ENCODE measurements at places on chromosomes 16 and 17.

DNA sequence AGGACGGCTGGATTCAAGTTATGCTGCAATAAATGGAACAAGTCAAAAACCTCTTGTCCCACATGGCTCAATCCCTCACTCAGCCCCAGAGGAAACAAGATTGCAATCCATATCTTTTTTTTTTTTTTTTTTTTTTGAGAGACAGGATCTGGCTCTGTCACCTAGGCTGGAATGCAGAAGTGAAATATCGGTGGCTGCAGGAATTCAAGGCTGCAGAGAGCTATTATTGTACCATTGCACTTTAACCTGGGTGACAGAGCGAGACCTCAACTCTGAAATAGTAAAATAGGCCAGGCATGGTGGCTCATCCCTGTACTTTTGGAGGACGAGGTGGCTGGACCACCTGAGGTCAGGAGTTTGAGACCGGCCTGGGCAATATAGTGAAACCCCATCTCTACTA is 2.7 kb upstream of the PDE6G start:
- DNase-seq, result no peak

DNA sequence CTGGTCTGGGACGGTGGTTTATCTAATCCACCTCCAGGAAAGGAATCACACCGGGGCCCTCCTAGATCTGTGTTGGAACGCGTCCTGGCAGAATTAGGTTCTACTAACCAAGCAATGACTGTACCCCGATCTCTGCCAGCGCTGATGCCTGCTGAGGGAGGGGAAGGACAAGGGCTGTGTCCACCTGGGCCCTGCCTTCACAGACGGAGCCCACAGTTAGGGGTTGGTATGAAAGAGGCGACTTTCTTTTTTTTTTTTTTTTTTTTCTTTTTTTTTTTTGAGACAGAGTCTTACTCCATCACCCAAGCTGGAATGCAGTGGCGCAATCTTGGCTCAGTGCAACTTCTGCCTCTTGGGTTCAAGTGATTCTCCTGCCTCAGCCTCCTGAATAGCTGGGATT is 9.9 kb upstream of the KRT19 start:
- DNase-seq, result no peak

GRCh38 chr16:29154676-29155121 is 169.8 kb downstream of the LAT start:
- no peak for DNase-seq

- DNase-seq, result no peak
These were observed 9.5 kb downstream of the TBX21 start for GRCh38 chr17:47742319-47743181.

DNA sequence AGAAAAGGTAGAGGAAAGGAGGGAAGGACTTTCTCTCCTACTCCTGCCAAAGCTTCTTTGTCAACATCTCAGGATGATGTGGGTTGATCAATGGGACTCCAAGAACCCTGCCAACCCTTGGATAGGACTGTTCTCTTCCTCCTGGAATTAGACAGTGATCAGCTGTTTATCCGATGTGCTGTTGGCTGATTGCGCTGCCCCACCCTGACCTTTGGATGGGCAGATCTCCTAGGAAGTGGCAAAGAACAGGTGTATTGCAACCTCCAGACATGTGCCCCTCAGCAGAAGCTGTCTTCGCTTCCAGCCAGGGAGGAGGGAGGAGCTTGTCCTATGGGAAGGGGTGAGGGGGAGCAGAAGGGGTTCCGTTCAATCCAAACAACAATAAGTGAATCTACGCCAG is 30.5 kb downstream of the SLC5A11 start:
- no peak for DNase-seq

- peak; percentile 26 for DNase-seq
These were observed 26.0 kb upstream of the HNF1B start for GRCh38 chr17:37770631-37771518.

- peak; percentile 84 for DNase-seq
These were observed 15.4 kb downstream of the SCO1 start for GRCh38 chr17:10681866-10682446.

- no peak for DNase-seq
These were observed 141.1 kb downstream of the RGS9 start for GRCh38 chr17:65278050-65278819.

GRCh38 chr16:82063456-82064082 is 28.5 kb downstream of the HSD17B2 start:
- no peak for DNase-seq

DNA sequence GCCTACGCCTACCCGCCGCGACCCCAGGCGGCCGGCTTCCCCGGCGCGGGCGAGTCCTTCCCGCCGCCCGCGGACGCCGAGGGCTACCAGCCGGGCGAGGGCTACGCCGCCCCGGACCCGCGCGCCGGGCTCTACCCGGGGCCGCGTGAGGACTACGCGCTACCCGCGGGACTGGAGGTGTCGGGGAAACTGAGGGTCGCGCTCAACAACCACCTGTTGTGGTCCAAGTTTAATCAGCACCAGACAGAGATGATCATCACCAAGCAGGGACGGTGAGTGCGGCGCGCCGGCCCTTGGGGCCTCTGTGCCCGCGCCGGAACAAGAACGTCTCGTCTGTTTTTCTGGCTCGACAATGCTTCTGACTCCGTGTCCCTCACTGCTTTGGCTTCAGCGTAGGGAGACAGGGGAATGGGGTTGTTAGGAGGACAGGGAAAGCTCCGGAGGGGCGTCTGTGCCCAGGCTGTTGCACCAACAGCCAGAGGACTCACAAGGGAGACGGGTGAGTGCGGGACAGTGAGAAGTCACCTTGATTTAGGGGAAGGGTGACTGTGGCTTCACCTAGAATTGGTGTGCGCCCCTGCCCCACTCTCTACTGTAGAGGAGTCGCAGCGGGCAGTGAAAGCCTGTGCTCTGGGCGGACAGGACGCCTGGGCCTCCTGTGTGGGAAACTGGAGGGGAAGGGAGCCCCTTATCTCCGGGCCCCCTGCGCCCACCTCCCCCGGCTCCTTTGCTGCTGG is 806 bp downstream of the TBX21 start:
- DNase-seq, result no peak

DNA sequence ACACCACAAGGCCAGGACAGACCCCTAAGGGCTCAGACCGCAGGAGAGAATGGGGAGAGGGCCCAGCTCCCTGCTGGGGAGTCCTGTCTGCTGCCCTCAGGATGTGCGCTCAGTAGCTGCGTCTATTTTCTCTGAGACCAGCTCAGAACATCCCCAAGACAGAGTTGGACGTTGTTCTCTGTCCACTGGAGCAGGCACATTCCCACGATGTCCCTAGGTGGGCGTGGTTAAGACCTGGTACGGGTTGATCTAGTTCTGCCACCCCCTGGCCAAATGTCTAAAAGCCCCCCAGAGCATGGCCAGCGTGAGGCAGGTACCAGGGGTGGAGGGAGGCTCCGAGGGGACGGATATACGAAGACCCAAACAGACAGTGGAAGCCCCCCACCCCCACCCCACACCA is 842 bp upstream of the CALB2 start:
- no peak for DNase-seq

DNA sequence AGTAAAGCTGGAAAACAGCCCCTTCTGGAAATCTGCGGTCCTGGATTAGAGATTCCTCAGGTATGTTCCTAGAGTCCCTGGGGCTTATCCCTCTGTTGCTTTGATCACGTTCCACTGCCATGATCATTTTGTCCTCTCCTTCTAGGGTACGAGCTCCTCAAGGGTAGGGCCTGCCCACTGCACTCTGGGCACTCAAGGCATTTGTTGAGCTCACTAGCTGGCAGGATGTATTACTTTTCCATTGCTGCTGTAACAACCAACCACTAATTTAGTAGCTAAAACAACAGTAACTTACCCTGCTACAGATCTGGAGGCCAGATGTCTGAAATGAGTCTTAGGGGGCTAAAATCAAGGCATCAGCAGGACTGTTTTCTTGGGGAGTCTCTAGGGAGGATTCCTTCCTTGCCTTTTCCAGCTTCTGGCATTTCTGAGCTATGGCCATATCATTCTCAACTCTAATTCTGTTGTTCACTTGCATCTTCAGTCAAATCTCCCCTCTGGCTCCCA is 65.7 kb downstream of the ARSG start:
- DNase-seq, result no peak

DNA sequence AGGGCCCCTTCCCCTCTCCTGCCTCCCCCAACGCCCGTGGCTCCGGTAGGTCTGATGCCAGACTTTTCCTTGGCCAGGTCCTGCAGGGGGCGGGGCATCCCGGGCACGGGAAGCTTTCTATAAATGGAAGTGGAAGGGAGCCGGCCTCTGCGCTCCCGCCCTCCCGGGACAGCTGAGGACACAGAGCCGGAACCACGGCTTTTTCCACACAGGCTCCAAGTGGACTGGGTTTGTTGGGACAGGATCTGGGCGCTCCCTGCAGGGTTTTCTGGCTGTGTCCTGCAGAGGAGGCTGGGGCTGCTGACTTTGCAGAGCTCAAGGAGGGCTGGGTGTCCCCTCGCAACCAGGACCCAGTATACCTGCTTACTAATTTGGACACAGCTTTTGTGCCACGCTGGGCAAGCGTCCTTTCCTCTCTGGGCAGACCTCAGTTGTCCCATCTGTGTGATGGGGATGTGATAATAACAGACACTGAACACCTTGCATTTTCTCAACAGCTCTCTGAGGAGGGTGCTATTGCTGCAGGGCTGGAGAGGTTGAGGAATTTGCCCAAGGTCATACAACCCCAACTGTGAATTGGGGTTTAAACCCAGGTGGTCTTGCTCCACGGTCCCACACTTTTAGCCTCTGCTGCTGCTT is 1.8 kb downstream of the TNS4 start:
- no peak for DNase-seq

GRCh38 chr16:23064639-23065038 is 84.6 kb downstream of the USP31 start:
- peak; percentile 22 for DNase-seq

DNA sequence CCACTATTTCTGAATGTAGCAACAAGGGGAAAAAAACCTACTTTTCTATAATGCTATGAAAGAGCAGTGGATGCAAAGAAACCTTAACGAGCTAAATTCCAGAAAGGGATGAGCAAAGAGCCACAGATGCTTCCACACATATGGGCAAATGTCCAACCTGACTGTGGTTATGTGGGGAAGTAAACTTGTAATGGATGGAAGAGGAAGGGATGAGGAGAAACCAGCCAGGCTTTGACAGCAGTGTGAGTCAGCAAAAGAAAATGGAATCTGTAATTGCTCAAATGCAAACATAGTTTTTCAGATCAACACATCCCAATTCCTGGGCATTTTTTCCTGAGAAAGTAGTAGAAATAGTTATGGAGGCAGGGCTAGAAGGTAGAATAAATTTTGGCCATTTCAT is 204.8 kb upstream of the CPHXL start:
- peak; percentile 99 for DNase-seq

GRCh38 chr16:85052536-85052935 is 24.9 kb downstream of the KIAA0513 start:
- no peak for DNase-seq

DNA sequence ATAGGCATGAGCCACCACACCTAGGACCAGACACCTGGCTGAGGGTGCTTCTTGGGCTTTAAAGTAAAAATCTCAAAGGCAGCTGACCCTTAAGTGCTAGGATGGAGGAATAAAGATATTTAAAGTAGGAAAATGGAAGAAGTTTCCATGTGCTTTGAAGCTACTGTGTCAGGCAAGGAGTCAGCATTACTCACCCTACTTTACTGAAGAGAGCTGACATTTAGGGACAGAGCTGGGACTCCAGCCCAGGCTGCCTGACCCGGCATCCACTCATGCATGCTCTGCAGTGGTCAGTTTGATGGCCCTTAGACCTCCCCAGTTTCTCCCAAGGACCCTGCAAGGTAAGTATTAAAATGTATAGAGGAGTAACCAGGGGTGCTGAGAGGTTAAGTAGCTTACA is 124.7 kb upstream of the PLCG2 start:
- DNase-seq, result no peak

- no peak for DNase-seq
These were observed 178.8 kb downstream of the MAP2K6 start for GRCh38 chr17:69593351-69593715.

- no peak for DNase-seq
These were observed 4.4 kb downstream of the NTAN1 start for GRCh38 chr16:15051387-15051951.

DNA sequence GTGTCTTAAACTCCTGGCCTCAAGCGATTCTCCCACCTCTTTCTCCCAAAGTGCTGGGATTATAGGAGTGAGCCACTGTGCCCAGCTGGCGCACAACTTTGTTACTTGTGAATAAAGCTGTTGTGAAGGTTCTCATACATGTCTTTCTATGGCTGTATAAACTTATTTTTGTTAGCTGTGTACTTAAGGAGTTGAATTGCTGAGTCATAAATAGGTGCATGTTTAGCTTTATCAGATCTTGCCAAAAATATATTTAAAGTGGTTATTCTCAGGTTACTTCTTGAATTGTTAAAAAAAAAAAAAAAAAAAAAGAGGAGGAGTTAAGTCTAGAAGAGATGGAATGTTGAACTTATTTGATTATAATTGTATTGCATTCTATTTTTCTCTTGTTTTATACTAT is 47.6 kb upstream of the IRX3 start:
- DNase-seq, result no peak

DNA sequence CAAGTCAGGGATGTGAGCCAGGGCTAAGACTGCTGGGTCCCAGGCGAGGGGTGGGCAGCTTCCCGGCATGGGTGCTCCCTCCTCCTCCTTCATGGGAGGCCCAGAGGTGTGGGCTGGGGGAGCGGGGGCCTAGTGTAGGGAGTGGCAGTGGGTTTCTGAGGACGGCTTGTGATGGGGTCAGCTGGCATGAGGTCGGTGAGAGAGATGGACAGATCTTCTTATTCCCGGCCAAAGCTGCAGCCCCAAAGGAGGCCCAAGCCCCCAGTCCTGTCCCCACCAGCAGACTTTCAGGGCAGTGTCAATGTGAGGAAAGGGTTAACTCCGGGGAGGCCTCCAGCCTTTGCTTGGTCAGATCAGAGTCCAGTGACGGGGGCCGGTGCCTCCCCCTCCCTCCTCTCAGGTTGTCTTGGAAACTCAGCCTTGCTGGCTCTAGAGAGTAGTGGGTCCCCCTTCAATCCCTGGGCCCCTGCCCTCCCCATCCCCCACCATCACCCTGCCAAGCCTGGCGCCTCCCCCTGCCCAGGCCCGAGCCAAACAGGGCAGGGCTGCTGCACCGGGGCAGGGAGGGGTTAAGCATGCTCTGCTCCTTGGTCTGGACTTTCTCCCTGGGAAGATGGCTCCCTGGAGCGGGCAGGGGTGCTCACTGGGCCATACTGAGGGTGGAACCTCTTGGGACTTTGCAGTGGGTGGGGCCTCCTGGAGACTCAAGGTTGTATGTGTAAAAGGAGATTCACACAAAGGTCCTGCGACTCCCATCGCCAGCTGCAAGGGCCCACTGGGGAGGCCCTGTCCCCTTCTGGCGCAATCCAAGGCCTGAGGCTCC is 12.4 kb downstream of the NAT9 start:
- DNase-seq, result no peak

DNA sequence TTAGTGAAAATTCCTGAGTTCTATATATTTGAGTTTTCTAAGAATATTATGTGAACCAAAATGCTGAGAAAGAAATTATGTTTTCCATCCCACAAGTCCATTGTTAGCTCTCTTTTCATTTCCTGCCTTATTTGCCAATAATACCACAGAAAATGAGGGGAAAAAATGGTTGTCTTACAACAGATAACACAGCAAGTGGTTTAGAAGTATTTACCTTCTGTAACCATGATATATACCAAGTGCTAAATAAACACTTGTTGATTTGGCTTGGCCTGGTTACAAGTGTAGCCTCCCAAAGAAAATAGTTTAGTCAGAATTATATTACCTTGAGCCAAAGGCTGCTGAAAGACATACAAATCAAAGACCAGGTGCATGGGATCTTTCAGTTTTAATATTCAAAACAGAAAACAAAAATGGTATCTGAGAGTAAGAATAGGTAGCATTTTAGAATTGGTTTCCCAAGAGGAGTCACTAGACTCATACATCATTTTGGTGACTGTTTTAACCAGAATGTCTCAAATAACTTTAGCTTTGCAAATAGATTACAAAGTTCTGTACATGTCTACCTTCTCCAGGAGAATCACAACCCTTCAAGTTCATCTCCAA is 439.8 kb upstream of the DYNLRB2 start:
- no peak for DNase-seq

Data from fibroblast of skin of left quadriceps (primary cell).